Stimulated activated CD4-positive, alpha-beta T cell treated with anti-CD3 and anti-CD28 coated beads, Interleukin-4, amount 100 ng/mL, for 1 hour (primary cell): ENCODE measurements at places on chromosomes 2 and 18.

- no peak for DNase-seq
Measured at GRCh38 chr18:66105016-66105415, 354.2 kb downstream of the CDH7 start.

GRCh38 chr2:23772056-23772455 is 154.9 kb downstream of the ATAD2B start:
- no peak for DNase-seq

DNA sequence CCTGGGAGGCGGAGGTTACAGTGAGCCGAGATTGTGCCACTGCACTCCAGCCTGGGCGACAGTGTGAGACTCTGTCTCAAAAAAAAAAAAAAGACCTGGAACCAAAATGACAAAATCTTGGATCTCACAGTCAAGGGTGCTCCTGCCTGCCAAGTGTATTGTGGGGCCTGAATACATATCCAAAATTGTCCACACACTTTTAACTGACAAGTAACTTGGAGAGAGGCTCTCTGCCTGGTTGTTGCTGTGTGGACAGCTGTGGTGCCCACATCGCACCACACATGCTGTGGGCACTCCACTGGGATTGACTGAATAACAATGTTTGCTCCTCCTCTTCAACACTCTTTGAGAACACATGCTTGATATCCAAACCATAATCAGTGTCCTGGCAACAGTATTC is 117.6 kb upstream of the REV1 start:
- no peak for DNase-seq

DNA sequence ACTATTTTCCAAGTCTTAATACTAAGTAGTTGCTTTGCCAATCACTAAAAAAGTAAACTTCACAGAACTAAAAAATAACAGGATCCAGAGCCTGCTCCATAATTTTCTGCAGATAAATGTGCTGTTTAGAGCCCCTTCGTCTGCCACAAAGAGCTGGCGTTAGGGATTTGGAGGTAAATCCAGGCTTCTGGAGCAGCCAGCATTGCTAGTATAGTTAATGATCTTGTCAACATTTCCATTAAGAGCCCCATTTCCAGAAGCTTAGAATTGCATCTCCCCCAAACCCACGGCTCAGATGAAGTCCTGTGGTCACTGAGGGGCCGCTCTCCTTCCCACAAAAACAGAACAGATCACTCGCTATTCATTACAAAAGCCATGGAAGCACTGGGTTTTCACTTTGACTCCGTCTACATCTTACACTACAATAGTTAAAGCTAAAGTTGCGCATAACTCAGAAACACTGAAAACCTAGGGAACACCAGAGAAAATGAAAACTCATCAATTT is 41.9 kb downstream of the ZNF516 start:
- DNase-seq: no peak

- DNase-seq: no peak
Measured at GRCh38 chr18:3479978-3480509, 30.1 kb downstream of the TGIF1 start.

GRCh38 chr2:168534926-168535325 is 78.9 kb downstream of the CERS6 start:
- no peak for DNase-seq

GRCh38 chr2:111712940-111713515 is 171.0 kb downstream of the ANAPC1 start:
- no peak for DNase-seq
